NCI-H1105 (cell line): ENCODE measurements at places on chromosomes 5 and 9.

DNA sequence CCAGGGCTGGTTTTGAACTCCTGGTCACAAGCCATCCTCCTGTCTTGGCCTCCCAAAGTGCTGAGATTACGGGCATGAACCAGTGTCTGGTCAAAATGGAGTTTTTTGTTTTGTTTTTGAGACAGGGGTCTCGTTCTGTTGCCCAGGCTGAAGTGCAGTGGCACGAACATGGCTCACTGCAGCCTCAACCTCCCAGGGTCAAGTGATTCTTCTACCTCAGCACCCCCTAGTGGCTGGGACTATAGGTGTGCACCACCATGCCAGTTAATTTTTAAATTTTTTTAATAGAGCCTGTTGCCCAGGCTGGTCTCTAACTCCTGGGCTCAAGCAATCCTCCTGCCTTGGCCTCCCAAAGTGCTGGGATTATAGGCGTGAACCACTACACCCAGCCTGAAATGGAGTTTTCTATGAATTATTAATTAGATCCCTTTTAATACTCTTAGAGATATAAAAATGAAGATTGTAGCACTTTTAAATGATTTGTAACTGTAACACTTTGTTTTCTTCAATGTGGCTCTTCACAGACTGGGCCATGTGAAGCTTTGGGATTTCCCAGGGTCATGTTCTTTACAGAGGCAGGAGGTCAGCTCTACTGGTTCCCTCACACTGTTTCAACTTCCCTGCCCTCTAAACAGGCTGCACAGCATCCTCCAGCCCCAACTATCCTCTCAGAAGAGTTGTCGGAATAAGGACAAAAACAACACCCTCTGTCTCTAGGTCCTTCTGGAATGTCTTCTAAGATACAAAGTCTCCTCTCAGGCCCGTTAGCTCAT lies 32.7 kb upstream of the SPARC start:
- no peak for DNase-seq

- no peak for DNase-seq
Measured at GRCh38 chr5:74314906-74315305, 325.6 kb downstream of the ENC1 start.

- DNase-seq: no peak
Measured at GRCh38 chr9:5382479-5382878, 42.8 kb upstream of the RLN1 start.

DNA sequence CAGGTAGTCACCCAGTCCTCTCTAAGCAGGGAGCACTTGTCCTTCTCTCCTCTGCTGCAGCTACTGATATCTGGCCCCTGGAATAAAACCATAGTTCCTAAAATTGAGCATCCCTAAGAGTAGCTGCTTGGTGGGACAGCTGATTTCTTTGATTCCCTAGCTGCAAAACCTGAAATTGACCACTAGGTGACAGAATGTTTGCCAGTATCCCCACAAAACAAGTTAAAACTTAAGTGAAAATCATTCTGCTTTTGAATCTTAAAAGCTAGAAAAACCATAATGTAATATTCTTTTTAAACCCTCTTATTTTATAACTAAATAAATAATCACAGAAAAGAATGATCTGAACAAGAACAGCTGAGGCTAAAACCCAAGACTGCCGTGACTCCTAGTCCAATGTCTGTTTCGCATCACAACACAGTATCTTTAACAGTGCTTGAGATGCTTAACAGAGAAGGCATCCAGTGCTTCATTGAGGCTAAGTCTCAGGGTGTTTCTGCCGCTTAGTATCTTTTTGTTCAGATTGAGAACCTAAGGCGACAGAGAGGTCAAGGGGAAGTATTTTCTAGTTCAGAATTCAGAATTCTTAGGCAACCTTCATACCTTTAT lies 24.4 kb upstream of the TAL2 start:
- DNase-seq: no peak

DNA sequence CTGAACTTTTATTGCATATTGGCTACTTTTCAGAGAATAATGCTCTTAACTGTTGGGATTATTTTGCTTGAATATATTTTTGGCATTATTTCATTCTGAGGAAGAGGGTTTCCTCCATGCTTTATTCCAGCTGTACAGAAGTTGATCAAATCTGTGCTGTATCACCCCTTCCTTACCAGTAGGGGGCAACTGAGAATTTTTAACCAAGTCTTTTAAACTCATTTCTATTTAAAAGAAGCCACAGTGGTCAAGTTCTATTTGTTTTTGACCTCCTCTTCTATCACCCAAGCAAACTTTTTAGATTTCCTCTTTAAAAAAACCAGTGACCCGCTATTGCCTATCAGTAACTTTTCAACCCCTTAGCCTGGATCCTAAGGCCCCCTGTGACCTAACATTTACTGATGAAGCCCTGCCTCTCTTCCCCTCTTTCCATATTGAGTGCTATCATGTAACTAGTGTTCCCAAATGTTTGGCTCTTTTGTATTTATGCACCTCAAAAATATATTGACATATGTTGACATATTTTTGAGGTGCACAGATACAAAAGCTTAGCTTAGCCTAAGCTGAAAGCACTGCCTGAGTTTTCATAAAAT lies 80.6 kb downstream of the FBXO4 start:
- no peak for DNase-seq

GRCh38 chr5:164302533-164303235 lies 797.3 kb downstream of the MAT2B start:
- DNase-seq: no peak

- DNase-seq: no peak
Measured at GRCh38 chr5:160029540-160030139, 20.7 kb downstream of the TTC1 start.

- DNase-seq: no peak
Measured at GRCh38 chr5:170536525-170536924, 32.7 kb downstream of the KCNIP1 start.
